ENCODE measurements at places on chromosomes 16 and 17.

DNA sequence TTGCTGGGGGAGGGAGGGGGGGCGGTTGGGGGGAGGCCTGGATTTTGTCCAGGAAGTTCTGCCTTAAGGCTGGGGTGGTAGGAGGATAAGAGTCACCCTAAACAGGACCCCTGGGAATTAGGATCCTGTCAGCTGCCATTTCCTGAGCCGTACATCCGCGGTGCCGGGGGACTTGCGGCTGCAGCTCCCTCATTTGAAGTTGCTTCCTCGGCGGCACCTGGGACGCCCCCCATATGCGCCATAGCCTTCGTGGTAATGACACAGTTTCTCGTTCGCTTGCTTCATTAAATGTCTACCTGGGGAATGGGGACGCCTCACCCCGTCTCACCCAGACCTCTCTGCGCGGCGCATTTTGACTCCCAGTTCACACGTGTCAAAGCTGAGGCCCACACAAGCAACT, 55.1 kb upstream of the PABPN1L start:
- DNase-seq, result no peak

GRCh38 chr16:15038689-15039088, 17.2 kb downstream of the NTAN1 start:
- no peak for DNase-seq

GRCh38 chr17:6502871-6503509, 53.4 kb downstream of the PITPNM3 start:
- DNase-seq, result no peak

DNA sequence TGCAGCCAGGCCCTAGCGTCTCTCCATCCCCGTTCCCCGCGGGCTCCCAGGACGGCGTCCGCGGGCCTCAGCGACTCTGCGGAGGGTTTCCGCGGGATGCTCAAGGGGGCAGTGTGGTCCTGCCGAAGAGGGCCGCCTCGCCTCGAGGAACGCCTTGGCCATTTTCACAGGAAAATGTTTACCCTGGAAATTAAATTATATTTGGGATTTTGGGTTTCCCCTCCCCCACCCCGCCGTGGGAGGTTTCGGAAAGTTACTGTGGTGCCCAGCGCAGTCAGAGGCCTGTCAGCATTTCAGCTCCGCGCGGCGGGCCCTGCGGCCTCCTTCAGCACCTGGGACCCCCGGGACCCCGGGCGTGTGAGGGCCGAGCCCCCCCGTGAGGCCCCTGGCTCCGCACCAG, 94.5 kb downstream of the PCTP start:
- peak; percentile 90 for DNase-seq

Data from ecto neural progenitor cell (in vitro differentiated cells).